Activated T-cell treated with anti-CD3 and anti-CD28 coated beads, Interleukin-2, amount 50 U/mL, for 72 hours (primary cell): ENCODE measurements at places on chromosomes 7 and 10.

GRCh38 chr7:128099204-128099671, 68.0 kb upstream of the LRRC4 start:
- DNase-seq: no peak

GRCh38 chr7:28060371-28060950, 120.1 kb downstream of the JAZF1 start:
- DNase-seq: no peak

- no peak for DNase-seq
Observed at GRCh38 chr7:101705331-101705730, 76.2 kb upstream of the MYL10 start.

DNA sequence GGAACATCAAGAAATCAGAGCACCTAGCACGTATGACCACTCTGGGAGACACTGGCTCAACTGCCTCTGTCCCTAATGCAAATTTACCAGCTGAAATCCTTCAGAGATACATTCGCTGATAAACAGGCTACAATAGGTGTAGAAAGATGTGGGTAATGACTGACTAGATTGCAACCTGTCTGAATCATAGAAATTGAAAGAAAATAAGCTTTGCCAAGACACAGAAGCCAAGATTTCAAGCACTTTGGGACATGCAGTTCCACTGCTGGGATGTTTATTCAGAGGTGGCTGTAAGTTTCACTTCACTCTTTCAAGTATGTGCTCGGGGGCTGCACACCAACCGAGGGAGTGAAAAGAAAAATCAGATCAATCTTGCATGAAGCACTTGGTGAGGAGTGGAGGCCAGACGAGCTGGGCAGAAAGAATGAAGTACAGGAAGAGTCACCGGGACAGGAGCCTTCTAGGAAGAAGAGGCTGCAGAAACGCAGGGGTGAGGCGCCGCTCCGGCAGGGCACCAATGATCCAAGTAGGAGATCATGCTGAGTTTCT, 276.7 kb downstream of the PARD3 start:
- no peak for DNase-seq

DNA sequence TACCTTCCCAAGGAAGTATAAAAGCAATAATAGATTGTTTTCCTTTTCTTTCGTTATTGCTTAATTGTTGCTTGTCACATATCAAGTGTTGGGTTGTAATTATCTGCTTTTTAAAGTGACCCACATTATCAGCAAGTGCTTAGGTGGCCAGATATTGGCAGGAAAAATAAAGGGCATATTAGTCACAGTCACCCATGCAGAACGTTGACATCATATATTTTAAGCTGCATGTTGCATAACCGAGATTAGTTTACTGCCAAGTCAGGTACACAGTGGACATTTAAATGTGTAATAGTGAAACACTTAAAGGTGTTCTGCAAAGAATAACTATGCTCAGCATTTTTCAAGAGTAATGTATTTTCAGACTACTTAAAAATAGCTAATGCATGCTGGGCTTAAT, 11.4 kb downstream of the NEBL start:
- DNase-seq: no peak

DNA sequence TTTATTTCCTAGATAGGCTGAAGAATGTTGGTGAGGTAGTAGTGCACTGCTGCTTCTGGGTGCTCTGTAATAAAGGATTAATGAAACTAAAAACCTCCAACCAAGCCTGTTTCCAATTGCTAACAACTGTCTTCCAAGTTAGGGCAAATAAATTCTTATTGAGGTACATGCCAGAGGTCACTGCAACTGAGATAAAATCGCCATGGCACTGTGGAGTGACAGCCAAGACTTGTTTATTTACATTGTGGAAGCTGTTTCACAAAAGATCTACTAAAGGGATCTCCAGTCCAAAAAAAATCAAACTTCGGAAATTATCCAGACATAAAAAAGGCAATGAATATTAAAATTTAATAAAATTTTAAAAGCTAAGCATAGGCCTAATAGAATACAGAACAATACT, 65.2 kb downstream of the HYCC1 start:
- no peak for DNase-seq

DNA sequence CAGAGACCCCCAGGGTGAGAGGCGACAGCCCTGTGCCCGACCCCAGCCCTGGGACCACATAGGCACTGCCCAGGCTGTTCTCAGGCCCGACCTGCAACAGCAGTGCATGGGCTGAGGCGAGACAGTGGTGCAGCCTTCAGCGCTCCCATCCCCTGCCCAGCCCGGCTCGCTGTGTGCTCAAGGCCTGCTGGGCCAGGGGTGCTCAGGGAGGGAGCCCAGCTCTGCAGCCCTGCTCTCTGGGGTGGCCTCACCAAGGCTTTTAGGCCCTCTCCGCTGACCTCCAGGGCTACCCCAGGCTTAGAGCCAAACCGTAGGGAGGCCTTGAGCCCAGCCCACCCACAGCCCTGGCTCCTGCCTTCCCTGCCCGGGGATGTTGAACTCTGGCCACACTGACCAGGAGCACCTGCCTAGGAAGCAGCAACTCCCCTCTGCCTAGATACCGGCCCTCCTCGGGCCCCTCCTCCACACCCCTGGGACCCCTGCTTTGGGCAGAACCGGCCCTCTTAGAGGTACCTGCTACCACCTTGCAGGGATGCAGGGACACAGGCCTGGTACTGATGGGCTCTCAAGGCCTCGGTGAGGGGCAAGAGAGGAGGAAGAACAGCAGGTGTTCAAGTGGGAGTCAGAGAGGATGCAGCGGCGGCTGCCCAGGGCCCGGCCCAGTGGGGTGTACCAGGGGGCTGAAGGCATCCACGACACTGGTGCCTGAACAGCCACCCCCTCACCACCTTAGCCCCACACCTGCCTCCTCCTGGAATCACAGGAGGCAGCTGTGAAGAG, 231.5 kb downstream of the ELFN1 start:
- DNase-seq: no peak

DNA sequence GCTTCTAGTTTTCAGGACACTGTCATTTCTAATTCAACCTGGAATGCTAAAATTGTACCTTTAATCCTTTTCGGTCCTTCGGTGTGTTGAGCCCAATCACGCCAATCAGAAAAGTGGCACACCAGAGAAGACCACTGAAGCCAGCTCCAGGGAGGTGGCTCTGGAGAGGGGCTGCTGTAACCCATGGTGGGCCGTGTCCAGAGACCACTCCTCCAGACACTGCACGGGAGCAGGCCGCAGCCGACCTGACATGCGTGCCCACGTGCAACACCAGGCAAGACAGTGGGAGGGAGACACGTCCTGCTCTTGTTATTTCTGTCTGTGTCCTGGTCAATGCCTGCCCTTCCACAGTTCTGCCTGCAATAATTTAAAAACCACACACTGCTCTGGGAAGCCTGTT, 246.1 kb downstream of the ZMYND11 start:
- DNase-seq: no peak

DNA sequence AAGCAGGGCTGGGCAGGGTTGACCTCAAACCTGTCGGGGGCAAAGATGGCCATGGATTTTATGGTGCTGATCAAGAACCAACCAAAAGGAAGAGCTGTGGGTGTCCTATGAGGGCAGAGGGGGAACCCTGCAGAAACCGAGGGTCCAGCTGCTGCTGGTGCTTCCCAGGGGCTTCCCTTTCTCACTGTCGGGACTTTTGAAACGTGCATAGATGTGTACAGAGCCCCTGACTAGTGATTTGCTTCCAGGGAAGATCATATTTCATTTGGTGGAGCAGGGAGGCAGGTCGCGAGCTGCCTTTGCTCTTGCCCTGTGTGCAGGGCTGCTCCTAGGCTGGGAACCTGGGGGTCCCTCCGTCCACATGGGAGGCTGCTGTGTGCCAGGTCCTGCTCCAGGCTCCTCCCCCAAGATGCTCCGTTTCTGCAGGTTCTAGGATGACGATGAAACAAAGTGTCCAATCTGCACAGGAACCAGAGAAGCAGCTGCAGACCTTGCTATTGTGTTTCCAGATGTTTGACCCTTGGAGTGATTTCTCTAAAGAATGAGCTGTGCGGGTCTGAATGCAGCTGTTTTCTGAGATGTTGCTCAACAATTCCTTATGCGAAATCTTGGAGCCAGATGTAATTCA, 9.4 kb upstream of the INPP5A start:
- no peak for DNase-seq

GRCh38 chr7:12759151-12759550, 71.7 kb downstream of the ARL4A start:
- DNase-seq: no peak

DNA sequence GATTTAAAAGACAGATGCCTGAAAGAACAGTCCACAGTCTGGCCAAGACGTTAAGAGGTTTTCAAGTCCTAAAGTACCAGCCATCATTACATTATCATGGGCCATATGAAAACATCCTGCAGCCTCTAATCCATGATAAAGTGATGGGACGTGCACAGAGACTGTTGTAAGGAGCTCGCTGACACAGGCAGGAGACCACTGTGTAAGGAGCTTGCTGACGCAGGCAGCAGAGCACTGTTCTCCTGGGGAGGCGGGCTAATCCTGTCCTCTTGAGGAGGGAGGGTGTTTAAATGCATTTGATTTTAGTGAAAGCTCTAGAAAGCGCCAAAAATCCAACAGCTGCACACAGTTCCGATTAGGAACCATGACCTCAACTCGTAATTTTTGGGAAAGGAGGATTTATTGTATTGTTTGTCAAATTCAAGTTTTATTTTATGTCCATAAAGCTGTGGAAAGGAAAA, 16.9 kb downstream of the SVIL start:
- no peak for DNase-seq

- no peak for DNase-seq
Observed at GRCh38 chr10:125482108-125482507, 200.9 kb downstream of the TEX36 start.

- no peak for DNase-seq
Observed at GRCh38 chr7:55261386-55261770, 103.8 kb upstream of the LANCL2 start.

DNA sequence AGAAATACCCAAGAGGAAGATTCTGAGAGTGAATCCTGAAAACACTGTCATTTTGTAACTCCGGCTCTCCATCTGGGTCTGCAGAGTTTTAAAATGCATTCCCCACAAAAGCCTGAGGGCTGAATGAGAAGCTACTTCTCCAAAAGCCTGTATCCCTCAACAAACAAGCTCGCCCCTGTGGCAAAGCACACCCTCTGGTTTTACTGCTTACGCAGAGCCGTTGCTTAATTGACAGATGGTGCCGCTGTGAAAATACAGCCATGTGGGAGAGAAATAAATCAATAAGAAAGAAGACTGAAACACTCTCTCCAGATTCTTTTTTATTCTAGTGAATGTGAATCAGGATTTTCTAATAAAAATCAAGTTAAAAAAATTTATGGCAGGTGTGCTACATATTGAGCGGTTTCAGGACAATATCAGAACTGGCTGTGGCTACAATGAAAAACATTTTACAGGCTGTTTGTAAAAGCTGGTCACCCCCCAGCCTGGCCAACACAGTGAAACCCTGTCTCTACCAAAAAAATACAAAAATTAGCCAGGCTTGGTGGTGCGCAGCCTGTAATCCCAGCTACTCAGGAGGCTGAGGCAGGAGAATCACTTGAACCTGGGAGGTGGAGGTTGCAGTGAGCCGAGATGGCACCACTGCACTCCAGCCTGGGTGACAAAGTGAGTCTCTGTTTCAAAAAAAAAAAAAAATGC, 32.5 kb downstream of the C7orf33 start:
- no peak for DNase-seq

DNA sequence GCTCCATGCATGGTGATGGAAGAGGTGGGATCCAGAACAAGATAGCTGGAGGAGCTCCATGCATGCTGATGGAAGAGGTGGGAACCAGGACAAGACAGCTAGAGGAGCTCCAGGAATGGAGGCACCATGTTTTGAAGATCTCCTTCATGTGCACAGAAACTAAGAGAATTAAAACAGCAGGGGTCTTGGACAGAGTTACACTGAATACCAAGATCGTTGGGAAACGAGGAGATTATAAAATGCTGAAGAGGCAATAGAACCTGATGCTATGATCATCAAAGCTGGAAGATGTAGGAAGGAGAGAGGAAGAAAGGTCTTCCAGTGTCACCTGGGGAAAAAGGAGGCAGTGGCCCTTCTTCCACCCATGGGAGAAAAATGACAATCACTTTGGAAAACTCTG, 193.6 kb upstream of the PFKP start:
- DNase-seq: no peak

GRCh38 chr10:4885162-4885561, 59.2 kb downstream of the AKR1E2 start:
- DNase-seq: no peak

DNA sequence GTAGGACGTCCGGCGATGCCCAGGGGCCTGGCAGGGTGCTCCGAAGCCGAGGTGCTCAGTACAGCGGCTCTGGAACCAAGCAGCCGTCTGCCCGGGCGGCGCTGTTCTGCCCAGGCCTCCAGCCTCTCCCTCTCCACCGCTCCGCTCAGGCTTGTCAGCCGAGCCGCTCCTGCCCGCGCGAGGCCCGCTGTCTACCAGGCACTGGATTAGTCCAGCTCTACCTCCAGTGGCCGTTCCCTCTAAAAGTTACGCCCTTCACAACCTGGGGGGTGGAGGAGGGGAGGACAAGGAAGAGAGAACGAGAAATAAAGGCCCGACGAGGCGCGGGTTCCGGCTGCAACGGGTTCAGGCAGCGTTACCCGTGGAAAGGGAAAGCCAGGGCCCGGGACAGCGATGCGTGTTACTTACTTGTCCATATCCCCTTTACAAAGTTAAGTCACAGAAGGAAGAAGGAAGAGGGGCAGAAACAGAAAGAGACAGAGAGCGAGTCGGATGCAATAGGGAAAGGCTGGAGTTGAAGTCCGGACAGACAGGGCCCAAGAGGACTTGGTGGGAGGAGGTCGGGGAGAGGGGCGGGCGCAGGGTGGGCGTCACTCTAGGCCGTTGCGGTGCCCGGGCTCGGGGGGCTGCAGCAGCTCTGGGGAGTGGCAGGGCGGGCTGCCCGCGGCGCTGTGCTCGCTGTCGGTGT, 2.8 kb downstream of the SP8 start:
- no peak for DNase-seq

DNA sequence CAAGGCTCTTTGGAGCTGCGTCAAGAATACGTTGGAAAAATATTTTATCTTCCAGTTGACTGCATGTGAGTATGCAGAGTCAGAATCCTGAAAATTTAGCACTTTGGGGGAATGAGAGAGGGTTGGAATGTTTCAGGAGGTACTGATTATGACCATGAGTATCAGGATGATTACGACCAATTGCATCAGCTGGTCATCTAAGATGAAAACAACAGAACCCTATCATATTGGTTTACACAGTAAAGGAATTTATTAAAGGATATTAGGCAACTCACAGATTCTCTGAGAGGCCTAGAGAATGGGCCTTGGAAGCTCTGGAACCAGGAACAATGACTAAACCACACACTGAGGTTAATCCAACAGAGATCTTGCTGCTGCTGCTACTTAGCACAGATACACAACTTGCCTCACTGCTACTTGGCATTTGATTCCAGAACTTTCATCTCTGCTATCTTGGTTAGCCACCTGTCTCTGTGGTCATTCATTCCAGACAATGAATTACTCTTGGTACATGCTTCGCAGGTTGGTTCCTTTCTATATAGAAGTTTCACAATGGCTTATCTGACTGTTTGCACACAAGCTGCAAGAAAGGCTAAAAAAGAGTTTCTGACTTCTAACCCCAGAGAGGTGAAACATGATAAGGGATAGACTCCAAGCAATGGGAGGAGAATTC, 68.0 kb upstream of the CTTNBP2 start:
- no peak for DNase-seq
